Choroid plexus epithelial cell (primary cell): ENCODE measurements at places on chromosomes 5 and 9.
A peak's percentile ranks its signal among the peaks of the same experiment; 100 is the strongest.

DNA sequence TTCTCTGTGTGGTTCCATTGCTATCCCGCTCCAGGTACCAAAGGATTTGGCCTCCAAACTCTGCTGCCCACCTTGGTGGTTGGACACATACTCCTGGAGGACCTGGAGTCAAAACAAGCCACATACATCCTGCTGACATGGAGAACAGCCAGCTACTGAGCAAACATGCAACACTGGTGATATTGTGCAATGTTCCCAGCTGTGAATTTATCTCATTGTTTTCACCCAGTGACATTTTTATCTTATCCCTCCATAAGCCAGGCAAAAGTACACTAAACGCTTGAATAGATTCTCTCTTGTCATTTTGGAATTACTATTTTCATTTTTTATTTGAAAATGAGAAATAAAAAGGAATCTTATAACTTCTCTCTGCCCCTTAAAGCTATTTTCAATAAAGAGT lies 11.1 kb upstream of the CTSL start:
- peak; percentile 95 for DNase-seq

- peak; percentile 39 for DNase-seq
Measured at GRCh38 chr5:149526845-149527590, 24.2 kb downstream of the CSNK1A1 start.

GRCh38 chr9:36399980-36400331 lies at the start of gene RNF38:
RNF38 (minus strand) TSS chr9:36400269; CDS start chr9:36400108, 161 bp downstream.
- DNase-seq: no peak

DNA sequence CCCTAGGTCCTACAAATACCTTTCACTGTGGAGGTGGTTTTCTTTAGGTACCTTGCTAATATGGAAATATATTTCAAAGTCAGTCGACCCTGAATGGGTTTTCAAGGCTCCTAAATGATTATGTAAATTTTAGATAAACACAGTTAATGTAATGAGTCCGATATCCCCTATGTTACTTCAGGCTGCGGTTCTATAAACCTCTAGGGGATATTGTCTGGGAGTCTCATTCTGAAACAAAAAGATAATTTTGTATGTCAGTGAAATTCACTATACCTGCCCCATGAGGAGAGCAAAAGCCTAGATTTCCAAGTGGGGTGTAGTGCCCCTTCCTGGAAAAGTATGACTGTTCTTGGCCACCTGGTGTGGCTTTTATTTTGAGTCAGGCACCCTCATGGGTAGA lies 377.3 kb downstream of the ICE1 start:
- no peak for DNase-seq

GRCh38 chr9:15140051-15140450 lies 167.0 kb downstream of the TTC39B start:
- DNase-seq: no peak

GRCh38 chr9:68536876-68537615 lies 3.6 kb downstream of the TMEM252 start:
- no peak for DNase-seq

- DNase-seq: peak; percentile 62
Measured at GRCh38 chr5:83145241-83145640, 67.9 kb downstream of the XRCC4 start.

DNA sequence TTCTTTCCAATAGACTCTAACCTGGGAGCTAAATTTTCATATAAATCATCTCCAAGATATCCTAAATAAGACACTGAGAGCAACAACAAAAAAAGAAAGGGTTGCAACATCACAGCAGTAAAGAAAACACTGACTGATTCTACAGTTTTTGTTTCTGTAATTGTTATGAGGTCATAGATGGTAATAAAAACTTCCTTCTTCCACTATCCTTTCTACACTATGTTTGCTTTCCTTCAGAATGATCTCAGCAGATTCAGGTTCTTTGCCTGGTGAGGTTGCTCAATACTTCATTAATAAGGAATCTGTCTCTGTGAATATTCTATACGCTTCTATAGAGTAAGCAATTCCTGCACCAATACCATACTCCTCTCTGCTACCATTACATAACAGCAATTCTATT lies 835.6 kb upstream of the GRAMD2B start:
- peak; percentile 36 for DNase-seq

DNA sequence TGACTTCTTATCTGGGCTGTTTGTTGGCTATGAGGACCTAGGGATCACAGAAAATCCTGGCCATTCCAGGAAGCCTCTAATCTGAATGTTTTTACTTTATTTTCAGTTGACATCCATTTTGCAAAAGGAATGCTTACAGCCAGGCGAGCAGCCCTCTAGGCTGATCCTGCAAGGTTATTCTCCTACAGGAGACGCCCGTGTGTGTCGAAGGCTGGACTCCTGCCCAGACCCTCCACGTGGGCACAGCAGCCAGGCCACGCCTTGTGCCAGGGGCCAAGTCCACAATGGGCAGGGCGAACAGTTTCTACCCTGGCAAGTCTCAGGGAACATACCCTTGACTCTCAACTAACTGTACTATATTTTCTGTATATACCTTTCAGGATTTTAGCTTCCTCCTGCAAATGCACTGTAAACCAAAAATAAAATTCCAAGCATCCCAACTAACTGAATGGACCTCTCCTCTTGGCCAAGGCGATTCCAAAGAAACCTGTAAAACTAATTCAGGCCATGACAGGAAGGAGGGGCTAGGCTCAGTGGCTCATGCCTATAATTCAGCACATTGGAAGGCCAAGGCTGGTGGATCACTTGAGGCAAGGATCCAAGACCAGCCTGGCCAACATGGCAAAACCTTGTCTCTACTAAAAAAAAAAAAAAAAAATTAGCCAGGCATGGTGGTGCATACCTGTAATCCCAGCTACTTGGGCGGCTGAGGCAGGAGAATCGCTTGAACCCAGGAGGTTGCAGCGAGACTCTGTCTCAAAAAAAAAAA lies 5.7 kb downstream of the CMBL start:
- no peak for DNase-seq

DNA sequence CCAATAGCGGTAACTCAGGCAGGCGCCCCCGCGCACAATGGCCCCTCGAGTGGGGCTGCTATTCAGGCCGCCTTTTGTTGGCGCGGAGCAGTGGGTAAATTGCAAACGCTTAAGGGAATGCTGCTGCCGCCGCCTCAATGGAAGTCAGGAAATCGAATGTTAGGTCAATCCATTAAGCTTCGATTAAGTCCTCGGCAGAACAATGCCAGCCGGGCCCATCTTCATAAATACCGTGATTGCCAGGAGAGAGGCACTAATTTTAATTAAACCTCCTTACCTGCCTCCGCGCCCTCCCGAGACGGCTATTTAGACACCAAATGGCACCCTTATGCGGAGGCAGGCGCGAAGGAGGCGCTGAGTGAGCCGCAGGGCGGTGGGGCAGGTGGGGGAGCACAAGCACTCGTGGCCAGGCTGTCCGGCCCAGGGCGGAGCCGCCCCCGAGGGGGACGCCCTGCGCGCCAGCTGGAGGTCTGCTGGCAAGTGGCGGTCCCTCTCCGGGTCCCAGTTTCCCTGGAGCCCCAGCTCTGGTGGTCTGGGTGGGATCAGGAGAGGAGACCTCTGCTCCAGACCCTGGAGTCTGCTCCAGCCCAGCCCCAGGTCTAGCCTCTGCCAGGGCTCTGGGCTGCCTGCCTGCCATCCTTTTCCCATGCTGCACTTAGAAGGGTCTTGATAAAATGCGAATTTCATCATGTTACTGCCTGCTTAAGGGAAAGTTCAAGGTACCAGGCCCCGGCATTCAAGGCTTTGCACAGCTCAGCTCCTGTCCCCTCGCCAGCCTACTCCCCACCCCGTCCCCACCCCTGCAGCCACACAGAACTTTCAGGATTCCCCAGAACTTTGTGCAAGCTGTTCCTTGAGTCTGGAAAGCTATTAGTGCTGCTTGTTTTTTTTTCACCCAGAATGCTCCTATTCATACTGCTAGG lies 19.7 kb downstream of the NR5A1 start:
- DNase-seq: no peak

DNA sequence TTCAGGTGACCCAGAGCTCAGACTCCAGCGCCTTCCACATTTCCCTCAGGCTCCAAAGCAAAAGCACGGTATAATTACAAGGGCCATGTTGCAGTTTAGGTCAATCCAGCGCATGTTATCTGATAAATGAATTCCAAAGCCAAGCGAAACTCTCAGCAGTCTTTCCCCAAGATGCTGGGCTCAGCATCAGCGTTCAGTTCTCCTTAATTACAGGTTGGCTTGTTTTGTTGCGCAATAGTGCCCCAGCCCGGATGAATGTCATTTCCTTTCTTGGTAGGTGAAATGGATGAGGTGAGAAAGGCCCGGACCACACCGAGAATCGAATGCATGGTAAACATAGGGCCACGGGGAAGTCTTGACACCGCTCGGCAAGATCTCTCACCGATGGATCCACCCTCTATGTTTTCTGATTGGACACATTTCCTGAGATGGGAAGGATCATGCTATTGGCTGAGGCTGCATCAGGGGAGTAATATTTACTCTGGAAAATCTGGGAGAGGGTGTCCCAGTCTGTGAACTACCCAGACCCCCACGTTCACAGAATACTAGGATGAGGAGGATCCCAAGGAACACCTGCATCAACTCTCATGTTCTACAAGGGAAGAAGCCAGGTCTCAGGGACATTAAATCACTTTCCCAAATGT lies 221.2 kb upstream of the ANKRD55 start:
- no peak for DNase-seq

- no peak for DNase-seq
Measured at GRCh38 chr5:37598733-37599132, 219.6 kb downstream of the WDR70 start.

DNA sequence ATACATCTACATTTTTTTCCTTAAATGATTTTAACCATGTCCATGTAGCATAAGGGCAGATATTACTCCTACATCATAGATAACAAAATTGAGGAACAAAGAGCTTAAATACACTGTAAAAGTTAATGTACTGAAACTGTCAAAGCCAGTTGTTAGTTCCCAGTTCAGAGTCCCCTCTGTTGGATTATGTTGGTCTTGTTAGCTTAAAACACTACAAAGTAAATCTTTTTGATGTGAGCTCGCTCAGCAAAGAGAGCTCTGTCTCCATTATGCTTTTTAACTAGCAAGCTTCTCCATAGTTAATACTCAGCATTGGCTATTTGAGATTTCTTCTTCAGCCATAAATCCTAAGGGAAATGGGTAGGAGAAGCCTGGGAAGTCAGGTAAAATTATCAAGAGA lies 149.1 kb downstream of the ADAMTS6 start:
- DNase-seq: no peak

DNA sequence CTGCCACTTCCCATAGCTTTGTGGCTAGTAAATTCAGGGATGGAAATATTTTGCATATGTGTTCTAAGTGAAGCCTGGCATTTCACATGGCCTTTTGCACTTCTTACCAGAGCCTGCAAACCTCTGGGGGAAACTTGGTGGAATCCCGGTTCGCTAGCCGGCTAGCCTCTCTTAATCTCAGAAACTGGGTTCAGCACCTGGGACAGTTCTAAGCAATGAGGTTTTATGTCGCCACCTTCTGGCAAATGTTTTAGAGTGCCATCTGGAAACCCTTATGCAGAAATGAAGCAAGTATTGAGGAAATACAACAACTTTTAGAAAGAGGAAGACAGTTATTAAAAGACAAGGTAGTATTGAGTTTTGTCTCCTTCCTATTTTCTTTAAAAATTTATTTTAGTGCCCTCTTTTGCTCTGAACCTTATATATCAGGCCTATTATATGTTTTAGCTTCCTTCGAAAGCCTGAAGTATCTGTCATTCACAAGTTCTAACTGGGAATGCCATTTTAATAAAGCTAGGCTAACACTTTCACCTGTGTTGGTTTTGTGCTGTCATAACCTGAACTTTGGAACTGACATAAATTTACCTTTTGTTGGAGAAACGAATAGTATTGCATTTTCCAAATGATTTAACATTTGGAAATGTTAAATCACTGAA lies 963 bp upstream of the HTR1A start:
- peak; percentile 85 for DNase-seq

GRCh38 chr5:83036991-83037575 lies 40.1 kb downstream of the TMEM167A start:
- no peak for DNase-seq

GRCh38 chr9:128892221-128892921 lies 10.4 kb downstream of the LRRC8A start:
- DNase-seq: peak; percentile 84

DNA sequence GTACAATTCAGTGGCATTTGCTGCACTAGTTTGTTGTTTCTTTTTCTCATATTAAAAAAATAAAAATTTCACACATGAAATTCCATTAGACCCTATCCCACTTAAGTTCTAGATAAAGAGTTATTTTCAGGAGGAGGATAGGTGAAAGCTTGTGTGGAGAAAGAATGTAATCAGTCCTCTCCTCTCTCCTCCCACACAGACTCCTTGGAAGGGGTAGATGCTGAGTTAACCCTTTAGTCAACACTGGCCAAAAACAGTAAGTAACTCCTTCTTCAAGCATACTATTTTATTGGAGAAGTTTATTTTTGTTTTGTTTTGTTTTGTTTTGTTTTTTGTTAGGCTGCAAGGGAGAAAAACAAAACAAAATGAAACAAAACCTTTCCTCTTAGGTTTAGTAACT lies 30.6 kb upstream of the LMNB1 start:
- no peak for DNase-seq

DNA sequence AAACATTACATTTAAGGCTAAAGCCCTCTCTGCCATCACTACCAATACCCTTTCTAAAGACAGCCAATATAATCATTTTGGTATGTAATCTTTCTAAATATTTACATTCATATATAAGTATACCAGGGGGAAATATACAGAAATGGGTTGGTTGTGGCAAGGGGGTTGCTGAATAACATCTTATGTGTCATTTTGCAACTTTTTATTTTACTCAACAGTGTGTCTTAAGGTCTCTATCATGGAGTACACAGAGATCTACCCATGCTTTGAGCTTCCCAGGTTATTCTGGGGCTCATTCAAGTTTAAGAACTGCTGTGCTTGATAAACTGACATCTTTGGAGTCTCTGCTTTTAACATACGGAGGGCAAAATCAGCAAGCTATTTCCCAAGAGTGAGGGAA lies 7.4 kb upstream of the FAT2 start:
- DNase-seq: no peak

DNA sequence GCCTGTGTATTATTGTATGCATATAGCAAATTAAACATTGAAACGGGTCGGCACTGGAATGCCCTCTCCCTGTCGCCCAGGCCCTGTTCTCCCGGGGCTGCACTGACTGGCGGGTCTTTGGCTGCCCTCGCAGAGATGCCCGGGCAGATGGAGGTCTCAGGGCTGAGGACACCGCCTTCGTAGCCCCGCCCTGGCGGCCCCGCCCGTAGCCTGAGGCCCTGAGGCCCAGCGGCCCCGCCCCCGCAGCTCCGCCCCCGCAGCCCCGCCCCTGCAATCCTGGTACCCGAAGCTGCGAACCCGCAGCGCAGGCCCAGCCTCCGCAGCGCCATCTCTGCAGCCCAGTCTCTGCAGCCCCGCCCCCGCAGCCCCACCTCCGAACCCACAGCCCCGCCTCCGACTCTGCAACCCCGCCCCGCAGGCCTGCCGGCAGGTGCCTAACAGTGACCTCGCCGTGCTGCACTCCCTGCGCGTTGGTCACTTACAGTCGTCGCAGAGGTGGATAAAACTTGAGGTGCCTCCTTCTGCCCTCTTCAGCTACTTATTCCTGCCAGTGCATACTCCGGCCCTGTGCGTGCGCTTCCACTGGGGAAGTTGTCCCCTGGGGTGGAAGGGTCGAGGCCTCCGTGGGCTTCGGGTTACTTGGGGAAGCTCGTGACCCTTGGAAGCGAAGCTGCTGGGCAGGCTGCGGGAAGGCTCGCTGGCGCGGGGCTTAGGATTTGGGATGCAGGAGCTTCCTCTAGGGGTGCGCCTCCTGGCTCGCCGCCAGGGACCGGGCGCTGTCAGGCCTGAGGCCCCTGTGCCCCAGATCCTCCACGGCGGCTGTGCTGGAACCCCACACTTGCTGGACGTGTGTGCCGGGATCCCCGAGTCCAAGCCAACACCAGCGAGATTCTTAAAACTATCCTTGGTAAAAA lies 72.3 kb downstream of the ICE1 start:
- DNase-seq: peak; percentile 78
